ENCODE measurements at places on chromosomes 6 and 20.

DNA sequence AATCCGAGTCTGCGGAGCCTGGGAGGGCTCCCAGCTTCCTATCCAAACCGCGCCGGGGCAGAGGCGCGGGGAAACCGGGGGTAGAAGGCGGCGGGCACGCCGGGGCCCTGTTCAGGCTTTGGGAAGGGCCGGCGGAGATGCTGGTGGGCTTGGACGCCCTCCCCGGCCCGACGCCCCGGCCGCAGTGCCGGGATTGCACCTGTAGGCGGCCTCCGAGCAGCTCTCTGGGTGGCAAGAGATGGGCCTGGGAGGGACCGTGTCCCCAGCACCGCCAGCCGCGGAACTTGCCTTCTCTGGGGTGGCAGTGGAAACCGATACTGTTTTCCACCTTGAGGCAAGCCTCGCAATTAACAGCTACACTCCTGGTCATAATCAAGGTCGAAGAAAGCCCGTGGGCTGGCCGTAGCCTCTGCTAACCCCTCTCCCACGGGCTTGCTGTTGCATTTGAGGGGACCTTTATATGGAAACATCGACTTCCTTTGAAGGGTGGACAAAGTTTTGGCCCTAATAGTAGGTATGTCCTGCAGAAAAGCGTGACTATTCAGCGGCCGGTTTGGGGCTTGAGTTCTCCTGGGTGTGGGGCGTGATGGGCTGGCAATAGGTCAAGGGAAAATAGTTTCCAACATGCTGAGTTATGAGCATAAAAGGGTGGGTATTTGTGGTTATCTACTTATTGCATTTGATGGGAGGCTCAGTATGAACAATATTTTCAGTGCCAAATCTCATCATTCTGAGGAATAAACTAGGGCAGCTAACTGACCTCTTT lies 1.1 kb upstream of the JAG1 start:
- DNase-seq = peak; percentile 58

DNA sequence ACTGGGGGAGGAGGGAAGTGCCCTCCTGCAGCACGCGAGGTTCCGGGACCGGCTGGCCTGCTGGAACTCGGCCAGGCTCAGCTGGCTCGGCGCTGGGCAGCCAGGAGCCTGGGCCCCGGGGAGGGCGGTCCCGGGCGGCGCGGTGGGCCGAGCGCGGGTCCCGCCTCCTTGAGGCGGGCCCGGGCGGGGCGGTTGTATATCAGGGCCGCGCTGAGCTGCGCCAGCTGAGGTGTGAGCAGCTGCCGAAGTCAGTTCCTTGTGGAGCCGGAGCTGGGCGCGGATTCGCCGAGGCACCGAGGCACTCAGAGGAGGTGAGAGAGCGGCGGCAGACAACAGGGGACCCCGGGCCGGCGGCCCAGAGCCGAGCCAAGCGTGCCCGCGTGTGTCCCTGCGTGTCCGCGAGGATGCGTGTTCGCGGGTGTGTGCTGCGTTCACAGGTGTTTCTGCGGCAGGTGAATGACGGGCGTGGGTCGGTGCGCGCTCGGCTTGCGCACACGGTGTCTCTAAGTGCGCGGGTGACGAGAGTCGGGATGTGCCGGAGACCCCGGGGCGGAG lies at the start of gene CDKN1A:
CDKN1A (plus strand) TSS at position 227 of the 555 bp plus-strand sequence. CDS start 5,388 bp downstream, outside the sequence.
- peak; percentile 94 for DNase-seq

DNA sequence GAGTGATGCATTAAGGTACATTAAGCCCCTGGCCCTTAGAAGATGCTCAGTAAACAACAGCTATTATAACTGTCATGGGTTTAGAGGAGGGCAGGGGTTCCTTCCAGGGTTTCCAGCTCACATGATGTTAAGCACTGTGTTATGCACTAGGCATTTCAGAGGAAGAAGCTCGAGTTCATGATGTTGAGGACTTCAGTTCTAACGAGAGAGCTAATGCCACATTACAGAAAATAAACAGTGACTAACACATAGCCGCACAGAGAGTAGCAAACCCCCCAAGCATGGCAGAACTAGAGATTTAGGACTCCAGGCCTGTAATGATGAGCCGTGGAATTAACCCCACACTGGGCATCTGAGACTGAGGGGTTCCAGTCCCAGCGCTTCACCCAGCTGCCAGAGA lies 105.2 kb downstream of the UNC5CL start:
- DNase-seq = no peak

- no peak for DNase-seq
Observed at GRCh38 chr6:161074496-161075121, 83.0 kb downstream of the MAP3K4 start.

GRCh38 chr6:44001318-44002066 lies 125.8 kb downstream of the MRPL14 start:
- no peak for DNase-seq

Measured in T1000 (cell line).